ENCODE measurements at places on chromosomes 3 and 15.

DNA sequence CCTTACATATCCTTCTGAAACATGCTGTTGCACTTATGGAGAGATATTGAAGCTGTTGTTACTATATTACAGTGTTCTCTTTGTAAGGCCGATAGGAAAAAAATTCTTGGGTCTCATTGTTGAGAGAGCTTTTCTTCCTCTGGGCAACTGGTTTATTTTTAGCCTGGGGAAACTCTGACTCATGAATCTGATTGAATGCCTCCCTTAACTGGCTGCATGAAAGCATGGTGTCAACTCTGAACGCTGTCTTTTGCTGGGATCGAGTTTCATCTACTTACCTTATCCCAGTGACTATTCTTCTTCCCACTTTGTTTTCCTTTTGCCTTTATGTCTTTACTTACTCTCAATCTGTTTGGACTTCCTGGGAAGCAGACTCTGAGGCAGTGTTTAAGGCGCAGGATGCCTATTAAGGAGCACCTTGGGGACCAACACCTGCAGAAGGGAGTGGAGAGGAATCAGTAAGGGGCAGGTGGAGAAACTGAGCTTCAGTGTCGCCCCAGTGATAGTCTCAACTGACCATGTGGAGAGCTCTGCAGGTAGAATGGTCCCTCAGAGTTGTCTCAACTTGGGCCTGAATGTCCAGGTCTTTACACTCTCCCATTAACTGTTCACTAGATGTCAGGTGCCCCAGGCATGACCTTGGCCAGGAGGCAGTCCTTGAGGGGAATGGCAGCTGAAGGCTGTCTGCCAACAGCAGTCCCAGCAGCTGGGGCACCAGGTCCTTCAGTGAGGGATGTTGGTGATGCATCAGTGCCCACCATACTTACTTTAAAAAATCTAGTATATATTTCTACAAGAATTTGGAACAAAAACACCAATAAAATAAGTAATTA, 88.9 kb upstream of the CCNL1 start:
- no peak for DNase-seq

- DNase-seq: no peak
Observed at GRCh38 chr3:30286007-30286669, 320.3 kb upstream of the TGFBR2 start.

- DNase-seq: no peak
Observed at GRCh38 chr3:177545964-177546363, 348.7 kb upstream of the TBL1XR1 start.

- no peak for DNase-seq
Observed at GRCh38 chr3:99895131-99895696, 77.6 kb downstream of the CMSS1 start.

GRCh38 chr3:105430455-105430854, 63.7 kb downstream of the ALCAM start:
- DNase-seq: no peak

- peak; percentile 0 for DNase-seq
Observed at GRCh38 chr3:101643861-101644613, 32.9 kb downstream of the ZBTB11 start.

GRCh38 chr3:192121923-192122322, 605.4 kb downstream of the FGF12 start:
- DNase-seq: no peak

DNA sequence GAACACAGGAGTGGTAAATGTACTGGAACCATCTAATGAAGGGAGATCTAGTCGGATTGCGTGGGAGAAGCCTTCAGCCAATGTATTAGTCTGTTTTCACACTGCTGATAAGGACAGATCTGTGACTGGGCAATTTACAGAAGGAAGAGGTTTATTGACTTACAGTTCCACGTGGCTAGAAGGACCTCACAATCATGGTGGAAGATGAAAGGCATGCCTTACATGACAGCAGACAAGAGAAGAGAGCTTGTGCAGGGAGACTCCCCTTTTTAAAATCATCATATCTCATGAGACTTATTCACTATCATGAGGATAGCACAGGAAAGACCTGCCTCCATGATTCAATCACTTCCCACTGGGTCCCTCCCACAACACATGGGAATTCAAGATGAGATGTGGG, 17.0 kb downstream of the HRG start:
- no peak for DNase-seq

DNA sequence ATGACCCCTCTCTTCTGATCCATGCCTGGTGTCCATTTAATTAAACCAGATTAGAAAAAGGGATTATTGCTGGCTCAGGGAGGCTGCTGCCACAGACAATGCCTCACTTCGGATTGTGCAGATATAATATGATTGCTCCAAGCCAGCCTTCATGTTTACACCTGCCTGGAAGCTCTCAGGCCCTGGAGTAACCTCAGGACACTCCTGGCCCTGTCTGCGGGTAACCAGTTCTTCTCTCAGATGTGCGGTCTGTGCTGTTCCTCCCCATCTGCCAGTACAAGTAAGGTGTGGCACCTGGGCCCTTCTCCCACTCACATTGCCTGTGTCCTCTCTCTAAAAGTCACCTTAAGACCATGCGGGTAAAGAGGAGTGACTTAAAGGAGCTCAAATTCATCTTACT, 8.8 kb upstream of the GOLGA8J start:
- DNase-seq: no peak

DNA sequence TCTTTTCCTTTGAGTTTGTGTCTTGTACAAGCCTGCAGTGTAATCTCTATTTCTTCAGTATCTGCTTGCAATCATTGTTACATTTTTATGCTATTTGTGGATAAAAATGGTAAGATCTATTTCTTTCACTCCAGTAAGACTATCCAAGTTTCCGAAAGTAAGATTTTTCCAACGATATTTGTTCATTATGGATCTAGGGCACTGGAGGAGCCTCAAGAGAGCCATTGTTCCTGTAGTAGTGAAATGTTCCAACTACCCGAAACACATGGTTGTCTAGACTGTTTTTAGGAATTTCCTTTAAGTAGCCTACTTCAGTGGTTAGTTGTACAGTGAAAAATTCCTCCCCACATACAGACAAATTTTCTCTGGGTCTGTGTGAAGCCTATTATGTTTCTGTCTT, 597.4 kb downstream of the RSL24D1 start:
- no peak for DNase-seq

GRCh38 chr15:87155771-87156170, 1076.1 kb downstream of the AGBL1 start:
- DNase-seq: no peak

- DNase-seq: no peak
Observed at GRCh38 chr15:62566248-62566647, 401.2 kb upstream of the C2CD4B start.

- DNase-seq: no peak
Observed at GRCh38 chr3:102577082-102577789, 142.4 kb downstream of the ZPLD1 start.

DNA sequence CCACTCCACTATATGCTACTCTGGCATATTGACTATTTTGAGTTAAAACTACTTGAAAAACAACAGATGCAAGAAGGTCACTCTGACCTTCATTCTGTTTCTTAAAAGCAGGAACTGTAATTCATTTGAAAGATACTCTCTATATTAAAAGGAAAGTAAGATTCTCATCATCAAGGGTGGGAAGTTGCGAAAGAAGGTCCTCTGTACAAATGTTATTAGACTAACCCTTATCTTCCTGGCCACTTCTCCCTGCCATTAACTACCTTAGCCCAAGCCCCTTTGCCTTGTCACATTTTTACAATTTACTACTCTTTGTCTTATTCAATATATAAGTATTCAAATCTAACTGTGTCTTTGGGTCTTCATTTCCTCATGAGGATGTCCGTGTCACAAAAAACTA, 16.1 kb downstream of the SIDT1 start:
- DNase-seq: no peak

GRCh38 chr15:50042775-50043174, 76.3 kb downstream of the ATP8B4 start:
- DNase-seq: no peak

DNA sequence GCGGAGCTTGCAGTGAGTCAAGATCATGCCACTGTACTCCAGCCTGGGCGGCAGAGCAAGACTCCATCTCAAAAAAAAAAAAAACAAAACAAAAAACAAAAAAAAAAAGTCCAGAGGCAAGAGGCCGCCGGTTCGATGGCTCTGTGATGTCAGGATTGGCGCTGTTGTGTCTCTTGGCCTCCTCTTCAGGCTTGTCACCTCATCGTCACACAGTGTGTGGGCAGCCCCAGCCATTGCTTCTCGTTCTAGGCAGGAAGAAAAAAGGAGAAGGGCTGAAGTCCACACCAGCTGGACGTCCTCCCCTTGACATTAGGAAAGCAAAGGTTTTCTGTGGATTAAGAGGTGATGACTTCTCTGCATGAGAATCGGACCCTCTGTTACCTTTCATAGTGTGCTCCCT, 191.1 kb downstream of the NSMCE3 start:
- no peak for DNase-seq

GRCh38 chr15:101250873-101251829, 697 bp downstream of the CHSY1 start:
- DNase-seq: no peak

- no peak for DNase-seq
Observed at GRCh38 chr3:14306142-14306541, 96.3 kb upstream of the SLC6A6 start.

GRCh38 chr3:175325440-175325839, 466.3 kb downstream of the NAALADL2 start:
- DNase-seq: no peak

- no peak for DNase-seq
Observed at GRCh38 chr3:47019201-47019600, 39.7 kb downstream of the NBEAL2 start.
